ENCODE measurements at places on chromosomes 3 and 15. TPM values are rescaled to one million over a fixed set of nuclear protein-coding genes. Genes with fewer than 3 reads are reported as not detected.

GRCh38 chr3:44026220-44026865 is 215.3 kb upstream of the TOPAZ1 start:
- DNase-seq = no peak

DNA sequence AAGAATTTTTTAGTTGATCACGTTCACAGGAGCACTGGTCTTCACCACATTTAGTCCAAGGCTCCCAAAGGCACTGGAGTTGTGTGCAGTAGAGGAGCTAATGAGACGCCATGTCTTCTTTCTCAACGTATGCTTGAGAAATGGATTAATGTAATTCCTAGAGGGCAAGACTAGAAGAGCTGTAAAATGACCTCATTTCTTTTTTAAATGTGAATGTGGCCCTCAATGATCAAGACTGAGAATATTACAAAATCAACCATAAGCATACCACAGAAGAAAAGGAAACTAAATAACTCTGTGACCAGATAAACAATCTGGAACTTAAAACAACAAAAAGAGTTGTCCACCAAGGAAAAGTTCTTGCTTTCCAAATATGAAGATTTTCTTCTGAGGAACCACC is 112.1 kb upstream of the THBS1 start:
- DNase-seq = no peak

The CD86 gene
- total RNA-seq = 3.5 TPM

- DNase-seq = no peak
These were observed 17.4 kb upstream of the ACAP2 start for GRCh38 chr3:195460091-195460713.

The AKAP13 gene
- 105 TPM for total RNA-seq

GRCh38 chr3:10356461-10356981 is 35.6 kb upstream of the SEC13 start:
- DNase-seq = no peak

The CFAP92 gene
- total RNA-seq = 0.25 TPM

DNA sequence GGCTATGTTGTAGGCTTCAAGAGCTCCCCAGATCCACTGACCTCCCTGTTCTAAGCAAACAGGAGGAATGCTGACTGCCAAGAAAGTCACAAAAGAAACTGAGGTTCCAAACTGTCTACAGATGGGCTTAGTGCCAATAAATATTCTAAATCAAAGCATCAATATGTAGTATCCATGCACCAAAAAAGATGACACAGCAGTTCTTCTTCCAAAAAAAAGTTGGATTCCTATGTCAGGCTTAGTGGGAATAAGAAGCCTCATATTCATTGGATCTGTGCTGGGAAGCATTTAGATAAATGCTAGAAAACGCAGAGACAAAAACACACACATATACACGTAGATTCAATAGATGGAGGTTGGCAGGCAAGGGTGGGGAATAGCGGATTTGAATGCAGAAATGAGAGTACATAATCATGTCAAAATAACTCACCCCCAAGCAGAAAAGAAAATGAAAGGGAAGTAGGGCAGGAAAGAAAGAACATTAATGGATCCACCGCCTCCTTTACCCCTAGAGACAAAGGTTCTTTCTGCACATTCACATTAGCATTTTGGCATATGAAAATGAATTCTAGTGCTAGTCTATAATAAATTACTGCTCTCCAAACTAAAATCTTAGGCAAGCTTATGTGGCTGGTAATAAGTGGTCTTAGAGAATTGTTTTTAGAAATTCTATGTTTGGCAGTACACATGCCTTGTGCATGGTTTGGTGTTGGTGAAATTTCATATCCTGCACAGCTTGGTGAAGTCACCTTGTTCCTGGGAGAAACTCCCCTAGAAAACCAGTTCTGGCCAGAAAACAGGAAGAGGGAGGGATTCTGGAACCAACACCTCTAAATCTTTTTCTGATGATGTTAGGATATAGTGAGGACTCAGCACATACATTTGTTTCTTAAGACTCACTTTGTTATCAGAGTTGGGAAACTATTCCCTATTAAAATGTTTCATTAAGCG is 283.4 kb downstream of the LSAMP start:
- DNase-seq = no peak

- no peak for DNase-seq
These were observed 58.4 kb downstream of the TP63 start for GRCh38 chr3:189689625-189690024.

GRCh38 chr3:14145670-14146380 is 21.0 kb downstream of the TMEM43 start:
- no peak for DNase-seq

The ITGA11 gene
- total RNA-seq = 0.91 TPM

GRCh38 chr15:88623061-88623460 is 1.9 kb downstream of the AEN start:
- no peak for DNase-seq
